ENCODE measurements at places on chromosomes 2 and 18. TPM values are rescaled to one million over a fixed set of nuclear protein-coding genes. Genes with fewer than 3 reads are reported as not detected.

GRCh38 chr2:159867567-159868361, 69.8 kb upstream of the CD302 start:
- no peak for DNase-seq

The CHRND gene
- not detected for total RNA-seq

DNA sequence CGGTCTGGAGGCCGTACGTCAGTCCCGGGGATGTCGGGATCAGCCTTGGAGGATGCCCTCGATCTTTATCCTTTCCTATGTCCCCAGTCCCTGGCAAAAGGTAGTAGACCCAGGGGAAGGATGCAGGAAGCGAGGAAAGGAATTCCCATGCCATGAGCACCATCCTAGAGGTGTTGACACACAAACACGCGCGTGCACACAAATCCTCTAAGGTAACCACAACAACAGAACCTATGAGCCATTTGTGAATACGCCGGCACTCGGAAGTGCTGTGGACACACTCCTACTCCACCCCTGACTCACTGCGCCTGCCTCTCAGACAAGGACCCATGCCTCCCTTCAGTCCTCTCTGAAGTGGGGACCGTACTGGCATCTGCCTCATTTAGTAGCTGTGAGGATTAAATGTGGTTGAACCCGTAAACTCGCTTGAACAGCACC, 11.3 kb upstream of the MLPH start:
- DNase-seq, result peak; percentile 83

GRCh38 chr2:100285691-100286090, 36.6 kb downstream of the LONRF2 start:
- DNase-seq, result peak; percentile 92

- DNase-seq, result no peak
Measured at GRCh38 chr2:46012618-46013240, 284.5 kb upstream of the EPAS1 start.

Data from astrocyte (in vitro differentiated cells and primary cell).